ENCODE measurements at places on chromosomes 3 and 15.

GRCh38 chr3:78258798-78259197, 1218.9 kb downstream of the ROBO2 start:
- DNase-seq, result no peak

DNA sequence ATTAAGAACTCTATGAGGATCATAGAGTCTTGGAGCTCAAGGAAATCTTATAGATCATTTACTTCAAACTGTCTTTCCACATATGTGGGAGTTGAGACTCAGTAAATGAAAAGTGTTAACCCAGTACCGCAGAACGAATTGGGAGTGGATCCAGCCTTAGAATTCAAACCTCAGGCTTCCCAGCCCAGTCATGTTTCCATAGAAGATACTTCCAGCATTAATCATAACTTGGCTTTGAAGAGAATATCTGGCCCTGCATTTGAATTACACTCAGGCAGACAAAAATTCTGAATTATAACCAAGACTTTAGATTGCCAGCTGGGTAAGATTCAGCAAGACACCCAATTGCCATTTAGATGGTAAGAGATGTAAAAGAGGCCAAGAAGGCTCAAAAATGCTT, 972.0 kb downstream of the TUSC7 start:
- no peak for DNase-seq

DNA sequence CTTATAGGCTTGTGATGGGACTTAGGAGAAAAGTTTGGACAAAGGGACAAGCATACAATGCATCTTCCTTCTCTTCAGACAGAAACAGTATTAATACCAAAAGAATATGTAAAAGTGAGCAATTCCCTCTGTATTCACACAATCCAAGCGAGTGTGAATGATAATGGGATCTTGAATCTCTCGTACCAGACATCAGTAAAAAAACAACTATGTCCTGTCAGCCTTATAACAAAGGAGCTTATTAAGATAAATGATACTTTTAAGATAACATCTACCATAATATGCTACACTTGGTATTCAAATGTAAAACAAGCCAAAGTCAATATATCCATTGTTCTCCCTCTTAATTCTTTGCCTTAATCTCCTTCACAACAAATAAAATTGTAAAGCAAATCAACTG, 288.6 kb upstream of the CNTN6 start:
- DNase-seq, result no peak

DNA sequence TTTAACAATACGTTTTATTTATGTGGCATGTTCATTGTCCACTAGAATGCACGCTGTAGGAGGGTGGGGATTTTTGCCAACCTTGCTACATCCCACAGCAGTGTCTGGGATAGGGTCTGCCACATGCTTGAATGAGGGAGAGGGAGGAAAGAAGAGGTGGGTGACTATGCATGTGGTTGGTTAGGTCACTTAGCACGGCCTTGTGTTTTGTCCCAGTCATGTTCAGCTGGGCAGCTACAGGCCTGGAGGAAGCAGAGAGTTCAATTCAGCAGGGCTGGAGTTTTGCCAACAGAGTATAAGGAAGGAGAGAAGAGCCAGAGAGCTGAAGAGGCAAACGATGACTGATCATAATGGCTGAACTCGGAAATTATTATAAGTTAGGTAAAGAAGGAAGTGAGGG, 268.4 kb upstream of the NSMCE3 start:
- no peak for DNase-seq

- DNase-seq, result no peak
These were observed 87.2 kb downstream of the OPA1 start for GRCh38 chr3:193680220-193680619.

DNA sequence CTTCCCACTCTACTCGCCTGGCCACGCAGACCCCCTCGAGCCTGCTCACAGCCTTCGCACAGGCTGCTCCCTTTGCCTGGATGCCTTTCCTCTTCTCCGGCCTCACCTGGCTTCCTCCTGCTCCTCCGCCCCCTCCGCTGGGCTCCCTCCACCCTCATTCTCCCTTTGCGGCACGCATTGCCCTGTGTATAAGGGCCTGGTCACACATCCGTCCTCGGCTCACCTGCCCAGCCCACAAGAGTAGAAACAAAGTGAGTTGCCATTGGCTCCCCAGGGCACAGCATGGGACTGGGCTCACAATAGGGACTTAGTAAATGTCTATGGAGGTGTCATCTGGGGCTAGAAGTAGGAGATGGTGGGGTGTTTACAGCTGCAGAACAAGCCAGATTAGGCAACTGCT, 4.2 kb downstream of the PLXND1 start:
- DNase-seq, result no peak

DNA sequence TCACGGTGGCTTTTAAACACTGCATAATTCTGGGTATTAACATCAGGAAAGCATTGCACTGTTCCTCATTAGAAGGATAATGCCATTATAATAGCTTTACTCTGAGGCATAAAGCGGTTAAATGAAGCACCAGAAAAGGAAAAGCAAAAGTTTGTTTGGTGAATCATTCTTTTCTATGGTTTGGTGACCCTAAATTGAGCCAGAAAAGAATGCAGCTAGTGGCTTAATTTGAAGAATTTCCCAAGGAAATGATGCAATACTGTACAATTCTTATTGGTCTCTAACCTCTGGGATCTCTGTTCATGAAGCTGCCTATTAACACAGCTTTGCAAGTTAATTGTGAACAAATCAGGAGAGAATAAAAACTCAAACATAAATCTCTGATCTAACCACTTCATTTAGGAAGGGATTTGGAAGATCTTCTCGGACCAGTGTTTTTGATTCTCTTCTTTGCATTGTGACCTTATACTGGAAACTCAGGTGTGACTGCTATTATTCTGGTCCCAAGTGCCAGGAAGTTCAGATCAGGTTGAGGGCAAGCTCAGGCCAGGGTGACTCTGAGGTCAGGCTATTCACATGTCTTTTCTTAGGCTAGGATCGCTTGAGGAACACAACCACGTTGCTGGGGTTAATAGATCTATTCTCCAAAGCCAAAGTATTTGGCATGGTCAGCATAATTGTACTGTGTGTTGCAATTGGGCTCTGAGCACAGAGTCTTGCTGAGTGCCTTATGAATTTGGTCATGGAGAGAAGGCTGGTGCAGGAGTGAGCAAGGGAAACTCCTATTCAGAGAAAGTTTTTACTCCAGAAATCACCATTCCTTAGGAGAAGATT, 11.3 kb upstream of the DLG1 start:
- DNase-seq, result no peak

- no peak for DNase-seq
These were observed 51.3 kb downstream of the ABCC5 start for GRCh38 chr3:183966361-183966791.

DNA sequence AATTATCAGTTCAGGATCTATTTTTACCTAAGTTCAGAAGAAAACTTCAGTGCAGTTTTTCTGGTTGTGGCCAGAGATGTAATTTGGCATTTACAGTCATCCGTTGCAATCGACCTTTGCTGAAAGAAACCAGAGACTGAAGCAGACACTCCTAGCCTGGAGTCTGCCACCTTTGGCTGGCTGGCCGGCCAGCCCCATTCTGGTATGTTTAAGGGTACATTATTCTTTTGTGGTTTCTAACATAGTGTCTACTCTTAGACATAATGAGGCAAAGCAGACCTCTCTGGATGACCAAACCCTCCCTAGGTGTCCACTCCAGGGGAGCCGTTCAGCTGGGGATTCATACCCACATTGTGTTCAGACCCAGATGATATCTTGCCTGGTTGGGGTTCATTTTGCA, 275.9 kb upstream of the TPM1 start:
- no peak for DNase-seq

DNA sequence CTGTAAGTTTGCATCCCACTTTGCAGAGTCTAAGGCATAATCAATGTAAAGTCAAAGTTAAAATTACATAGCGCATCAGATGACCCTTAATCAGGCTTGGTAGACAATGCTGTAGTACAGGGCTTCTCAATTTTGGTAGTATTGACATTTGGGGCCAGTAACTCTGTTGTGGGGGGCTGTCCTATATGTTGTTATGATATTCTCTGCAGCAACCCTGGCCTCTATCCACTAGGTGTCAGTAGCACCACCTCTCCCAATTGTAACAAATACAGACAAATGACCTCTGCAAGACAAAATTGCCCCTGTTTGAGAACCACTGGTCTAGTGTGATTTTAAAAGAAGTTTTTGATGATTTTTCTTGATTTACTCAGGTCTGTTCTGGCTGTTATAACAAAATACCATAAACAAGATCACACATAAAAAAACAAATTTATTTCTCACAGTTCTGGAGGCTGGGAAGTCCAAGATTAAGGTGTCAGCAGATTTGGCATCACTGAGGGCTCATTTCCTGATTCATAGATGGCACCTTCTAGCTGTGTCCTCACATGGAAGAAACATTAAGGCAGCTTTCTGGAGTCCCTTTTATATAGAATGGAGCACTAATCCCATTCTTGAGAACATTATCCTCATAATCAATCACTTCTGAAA, 37.6 kb upstream of the SLC9A9 start:
- DNase-seq, result no peak

DNA sequence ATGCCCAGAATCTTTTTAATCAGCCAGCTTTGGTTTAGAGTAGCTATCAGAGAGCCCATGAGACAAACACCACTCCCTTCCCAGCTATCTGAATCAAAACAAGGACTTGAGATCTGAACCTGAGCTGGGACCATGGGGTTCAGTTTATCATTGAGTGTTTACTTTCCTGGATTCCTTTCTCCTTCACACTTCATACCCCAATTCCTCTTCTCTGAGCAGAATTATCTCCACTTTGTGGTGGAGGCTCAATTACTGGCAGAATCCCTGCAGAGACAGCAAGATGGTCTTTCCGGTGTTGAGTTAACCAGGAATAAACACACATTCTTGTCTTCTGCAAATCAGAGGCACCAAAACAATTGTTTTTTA, 102.4 kb downstream of the RPL22L1 start:
- no peak for DNase-seq

DNA sequence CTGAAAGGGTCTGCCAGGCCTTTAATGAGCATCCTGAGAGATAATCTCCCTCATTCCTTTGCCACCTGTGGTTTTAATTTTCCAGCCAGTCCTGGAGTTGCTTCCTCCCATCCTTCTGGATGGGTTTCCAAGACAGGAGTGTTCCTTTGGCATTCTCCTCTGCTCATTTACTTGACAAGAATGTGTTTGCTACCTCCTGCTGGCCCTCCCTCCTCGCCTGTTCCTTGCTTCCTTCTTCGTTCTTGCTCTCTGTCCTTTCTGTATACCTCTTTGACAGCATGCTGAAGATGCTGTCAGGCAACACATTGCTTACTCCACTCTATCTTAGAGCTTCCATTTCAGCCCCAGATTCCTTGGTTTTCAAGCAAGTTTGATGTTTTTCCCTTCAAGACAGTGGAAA, 46.0 kb downstream of the ERC2 start:
- DNase-seq, result no peak

DNA sequence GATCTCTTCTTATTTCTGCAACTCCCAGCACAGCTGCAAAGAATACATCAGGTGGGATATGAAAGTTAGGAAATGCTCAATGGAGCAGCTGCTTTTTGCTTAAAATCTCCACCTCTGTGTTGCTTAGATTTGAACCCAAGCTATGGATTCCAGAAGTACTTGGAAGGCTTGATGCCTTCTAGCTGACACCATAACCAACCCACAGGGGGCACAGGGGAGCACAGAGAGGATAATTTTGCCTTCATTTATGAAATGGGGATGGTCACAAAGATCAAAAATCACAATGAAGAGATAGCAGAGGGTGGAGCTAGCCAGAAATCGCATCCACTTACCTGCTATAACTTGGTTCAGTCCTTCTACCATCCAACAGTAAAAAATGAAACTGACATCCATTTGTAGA, 75.7 kb downstream of the DUT start:
- DNase-seq, result no peak

DNA sequence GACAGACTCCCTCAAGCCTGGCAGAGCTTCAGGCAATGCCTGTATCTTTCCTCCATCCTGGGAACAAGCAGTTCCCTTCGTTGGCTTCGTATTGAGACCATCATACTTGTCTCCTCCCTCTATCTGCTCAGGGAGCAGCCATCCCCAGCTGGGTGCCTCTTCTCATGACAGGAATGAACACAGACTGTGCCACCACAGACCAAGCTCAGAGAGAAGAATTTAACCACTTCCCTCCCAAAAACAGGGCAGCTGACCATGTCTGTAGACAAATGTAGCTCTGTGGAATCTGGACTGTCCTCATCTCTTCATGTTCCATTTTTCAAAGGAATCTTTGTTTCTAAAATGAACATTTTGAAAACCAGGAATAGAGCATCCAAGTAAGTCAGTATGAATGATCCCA, 245.4 kb downstream of the ERC2 start:
- DNase-seq, result no peak

GRCh38 chr3:140898340-140899180, 43.1 kb upstream of the SLC25A36 start:
- DNase-seq, result no peak

DNA sequence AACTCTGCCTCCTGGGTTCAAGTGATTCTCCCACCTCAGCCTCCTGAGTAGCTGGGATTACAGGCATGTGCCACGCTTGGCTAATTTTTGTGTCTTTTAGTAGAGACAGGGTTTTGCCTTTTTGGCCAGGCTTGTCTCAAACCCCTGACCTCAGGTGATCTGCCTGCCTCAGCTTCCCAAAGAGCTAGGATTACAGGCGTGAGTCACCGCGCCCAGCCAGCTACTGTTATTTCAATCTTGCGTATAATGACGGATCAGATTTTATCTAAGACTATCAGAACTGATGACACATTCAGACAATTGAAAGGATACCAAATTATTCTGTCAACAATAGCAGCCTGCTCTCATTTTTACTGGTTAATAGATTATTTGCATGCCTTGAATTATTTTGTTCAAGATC, 612.2 kb downstream of the ZIC1 start:
- no peak for DNase-seq

DNA sequence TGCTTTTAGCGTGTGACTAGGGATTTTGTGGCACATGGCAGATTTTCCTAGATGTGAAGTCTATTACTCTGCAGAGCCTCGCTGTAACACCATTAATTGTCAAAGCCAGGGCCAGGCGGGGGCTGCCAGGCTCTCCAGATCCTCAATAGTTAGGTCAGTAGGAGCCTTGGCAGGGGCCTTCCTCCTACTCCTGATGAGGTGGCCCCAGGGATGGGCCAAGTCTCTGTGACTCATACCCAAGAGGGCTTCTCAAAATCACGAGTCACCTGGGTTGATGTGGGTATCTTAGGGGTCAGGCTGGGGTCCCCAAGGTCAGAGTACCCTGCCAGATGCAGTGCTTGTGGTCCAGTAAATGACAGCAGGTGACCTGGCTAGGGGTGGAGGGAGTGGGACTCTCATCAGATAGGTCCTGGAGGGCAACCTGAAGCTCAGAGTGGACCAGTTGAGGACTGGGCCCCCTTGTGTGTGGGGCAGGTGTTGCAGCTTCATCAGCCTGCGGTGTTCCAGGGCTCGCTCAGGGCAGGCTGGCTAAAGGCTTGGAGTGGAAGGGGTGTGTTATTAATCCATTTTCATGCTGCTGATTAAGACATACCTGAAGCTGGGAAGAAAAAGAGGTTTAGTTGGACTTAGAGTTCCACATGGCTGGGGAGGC, 88.5 kb upstream of the MYZAP start:
- no peak for DNase-seq
